CD4-positive, alpha-beta T cell (primary cell): ENCODE measurements at places on chromosomes 16 and 17.
A peak's percentile ranks its signal among the peaks of the same experiment; 100 is the strongest.

GRCh38 chr16:65069766-65070165 is 52.1 kb downstream of the CDH11 start:
- no peak for DNase-seq

DNA sequence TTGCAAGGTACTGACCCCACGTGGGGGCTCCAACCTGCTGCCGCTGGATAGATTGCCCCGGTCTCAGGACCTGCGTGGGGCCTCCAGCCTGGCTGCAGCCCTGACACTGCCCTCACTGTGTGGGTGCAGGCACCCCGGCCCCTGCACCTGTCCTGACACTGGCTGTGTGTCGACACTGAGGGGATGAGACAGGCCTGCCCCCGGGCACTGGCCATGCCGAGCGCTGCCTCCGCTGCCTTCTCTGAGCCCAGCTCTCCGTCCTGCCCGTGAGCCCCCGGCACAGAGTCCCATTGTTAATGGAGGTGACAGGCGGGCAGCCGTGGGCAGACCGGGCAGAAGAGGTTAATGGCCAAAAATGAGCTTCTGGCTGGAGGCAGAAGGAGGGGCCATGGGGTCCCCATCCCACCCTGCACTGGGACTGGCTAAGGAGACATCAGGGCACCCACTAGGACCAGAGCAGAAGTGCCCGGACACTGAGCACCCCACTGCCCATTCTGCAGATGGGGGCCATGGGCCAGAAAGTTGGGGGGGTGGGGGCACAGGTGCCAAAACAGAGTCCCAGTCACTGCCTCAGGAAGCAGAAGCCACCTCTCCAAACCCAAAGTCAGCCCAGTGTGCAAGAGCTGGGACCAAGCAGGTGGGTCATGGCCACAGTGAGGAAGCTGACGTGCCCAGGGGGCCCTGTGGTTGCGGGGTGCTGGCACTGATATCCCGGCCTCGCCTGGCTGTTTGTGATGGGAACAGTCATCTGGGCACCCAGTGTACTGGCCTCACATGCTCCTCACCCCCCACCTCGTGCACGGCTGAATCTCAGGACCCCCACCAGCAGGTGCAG is 2.5 kb upstream of the PRR35 start:
- no peak for DNase-seq

DNA sequence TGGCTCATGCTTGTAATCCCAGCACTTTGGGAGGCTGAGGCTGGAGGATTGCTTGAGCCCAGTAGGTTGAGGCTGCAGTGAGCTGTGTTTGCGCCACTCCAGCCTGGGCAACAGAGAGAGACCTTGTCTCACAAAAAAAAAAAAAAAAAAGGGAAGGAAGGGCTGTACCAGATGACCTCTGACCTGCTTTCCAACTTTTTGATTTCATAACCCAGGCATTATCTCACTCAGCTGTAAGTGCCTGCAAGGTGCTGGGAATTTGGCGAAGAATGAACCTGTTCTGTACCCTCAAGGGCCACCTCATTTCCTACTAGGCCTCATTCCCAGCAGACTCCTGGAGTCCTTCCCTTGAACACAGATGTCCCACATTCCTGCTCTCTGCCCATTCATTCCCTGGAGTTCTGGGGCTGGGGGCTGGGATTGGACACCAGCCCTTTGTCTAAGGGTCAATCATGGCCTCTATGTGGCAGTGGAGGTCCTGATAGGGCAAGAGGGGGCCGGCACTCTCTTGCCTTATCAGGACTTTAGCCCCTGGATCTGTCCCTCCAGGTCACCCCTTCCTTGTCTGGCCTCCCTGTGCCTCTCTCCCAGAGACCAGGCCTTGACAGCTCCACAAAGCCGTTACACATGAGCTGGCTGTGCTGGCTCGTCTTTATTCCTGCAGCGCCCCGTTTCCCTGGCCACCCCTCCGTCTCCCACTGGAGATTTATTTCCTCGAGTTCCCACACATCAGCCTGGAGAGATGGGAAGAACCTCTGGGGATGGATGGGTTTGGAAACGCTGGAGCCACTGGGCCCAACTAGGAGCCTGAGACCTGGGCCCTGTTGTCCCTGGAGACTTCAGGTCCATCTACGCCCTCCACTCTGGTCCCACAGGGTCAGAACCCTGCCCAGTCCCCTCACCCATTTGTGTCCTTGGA is 821 bp upstream of the GFAP start:
- no peak for DNase-seq

DNA sequence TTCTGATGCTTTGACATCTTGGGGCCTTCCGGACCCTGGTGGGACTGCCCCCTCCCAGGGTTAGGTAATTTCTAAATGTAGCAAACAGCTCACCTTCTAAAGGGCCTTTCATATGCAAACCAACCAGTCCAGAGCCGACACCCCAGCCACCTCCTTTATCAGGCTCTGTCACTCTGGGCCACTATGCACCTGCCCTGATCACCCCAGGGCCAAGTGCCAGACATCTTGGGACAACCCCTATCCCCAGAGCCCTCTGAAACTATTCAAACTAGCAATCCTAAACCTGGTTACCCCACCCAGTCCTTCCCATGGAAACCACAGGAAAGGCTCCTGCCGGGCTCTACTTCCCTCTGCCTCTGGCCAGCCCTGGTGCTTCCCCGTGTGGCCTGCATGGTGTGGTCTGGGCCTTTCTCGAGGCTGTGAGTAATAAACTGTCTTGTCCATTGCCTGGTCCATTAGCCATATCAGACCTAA is 91.2 kb upstream of the TNRC6C start:
- DNase-seq = no peak

- DNase-seq = peak; percentile 85
Measured at GRCh38 chr16:11572301-11572995, 14.3 kb downstream of the LITAF start.

GRCh38 chr17:34167354-34167753 is 87.7 kb upstream of the CCL2 start:
- DNase-seq = no peak

- no peak for DNase-seq
Measured at GRCh38 chr16:8846401-8846932, 22.3 kb downstream of the CARHSP1 start.

GRCh38 chr16:29898135-29898803 is 1.1 kb downstream of the SEZ6L2 start:
- no peak for DNase-seq

DNA sequence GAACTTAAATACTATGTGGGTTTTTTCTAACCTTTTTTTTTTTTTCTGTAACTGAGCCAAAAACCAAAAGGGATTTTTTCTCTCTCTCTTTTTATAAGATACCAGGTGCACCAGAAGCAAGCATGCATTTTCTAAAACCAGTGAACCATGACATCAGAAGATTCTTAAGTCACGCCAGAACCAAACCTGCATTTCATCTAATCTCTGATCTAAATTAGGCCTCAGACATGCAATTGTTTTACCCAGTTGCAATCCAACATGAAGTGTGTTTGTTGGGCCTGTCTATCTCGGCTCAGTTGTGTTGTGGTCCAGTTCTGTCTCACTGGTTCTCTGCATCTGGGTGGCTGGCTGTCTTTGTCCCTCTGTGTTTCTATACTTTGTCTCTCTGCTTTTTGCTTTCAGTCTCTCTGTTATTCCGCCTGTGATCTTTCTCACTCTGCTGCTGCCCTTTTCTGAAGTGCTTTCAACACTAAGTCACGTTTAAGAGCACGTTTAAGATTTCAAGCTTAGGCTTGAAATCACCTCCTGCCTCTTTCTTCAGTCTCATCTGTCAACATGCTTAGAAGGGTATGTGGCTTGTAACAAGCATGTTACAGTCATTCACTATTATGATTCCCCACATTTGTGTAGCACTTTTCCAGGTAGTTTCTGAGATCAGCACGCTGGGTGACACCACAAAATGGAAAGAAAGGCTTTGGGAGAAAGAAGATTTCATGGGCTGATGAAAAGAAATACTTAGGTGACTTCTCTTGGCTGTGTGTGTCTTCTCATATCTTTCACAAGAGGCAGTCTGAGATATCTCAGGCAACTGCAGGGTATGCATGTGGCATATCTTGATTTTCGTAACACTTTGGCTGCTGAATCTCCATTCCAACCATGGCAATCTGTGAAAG is 488.9 kb downstream of the SHISA9 start:
- no peak for DNase-seq

DNA sequence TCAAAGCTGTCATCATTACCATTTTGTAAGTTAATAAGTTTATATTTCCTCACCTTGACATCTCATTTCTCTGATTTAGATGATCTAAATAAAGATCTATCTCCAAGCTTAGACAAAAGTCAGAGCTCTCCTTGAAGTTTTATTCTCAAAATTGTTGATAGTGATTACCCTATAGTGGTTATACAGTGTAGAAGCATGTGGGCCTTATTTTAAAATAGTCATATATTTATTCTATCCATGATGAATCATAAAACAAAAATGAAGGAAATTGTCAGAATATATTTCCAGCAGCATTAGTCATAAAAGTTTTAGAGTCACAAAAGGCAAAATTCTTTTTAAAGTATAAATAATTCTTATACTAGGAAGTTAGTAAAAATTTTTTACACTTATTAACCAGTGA is 49.0 kb downstream of the RHOT1 start:
- no peak for DNase-seq

DNA sequence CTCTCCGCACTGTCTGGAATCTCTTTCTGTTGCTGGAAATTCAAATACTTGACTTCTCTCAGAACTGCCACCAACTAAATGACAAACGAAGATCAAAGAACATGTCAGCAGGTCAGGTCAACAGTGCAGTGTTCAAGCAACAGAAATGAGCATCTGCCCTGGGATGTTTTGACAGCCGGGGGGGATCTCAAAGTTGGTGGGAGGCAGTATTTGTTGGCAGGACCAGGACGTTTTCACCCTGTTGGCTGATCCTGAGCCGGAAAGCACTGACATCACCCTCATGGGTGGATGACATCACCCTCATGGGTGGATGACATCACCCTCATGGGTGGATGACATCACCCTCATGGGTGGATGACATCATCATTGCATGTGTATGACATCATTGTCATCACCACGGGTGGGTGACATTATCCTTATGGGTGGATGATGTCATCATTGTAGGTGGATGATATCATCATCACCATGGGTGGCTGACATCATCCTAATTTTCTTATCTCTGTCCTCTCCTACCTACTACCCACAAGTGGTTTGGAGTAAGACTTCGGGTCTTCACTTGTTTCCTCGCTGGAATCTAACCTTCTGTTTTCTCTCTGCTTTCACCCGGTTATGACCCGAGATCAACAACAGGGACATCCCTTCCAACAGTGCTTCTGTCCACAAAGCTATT is 18.9 kb downstream of the DNAH17 start:
- DNase-seq = no peak

DNA sequence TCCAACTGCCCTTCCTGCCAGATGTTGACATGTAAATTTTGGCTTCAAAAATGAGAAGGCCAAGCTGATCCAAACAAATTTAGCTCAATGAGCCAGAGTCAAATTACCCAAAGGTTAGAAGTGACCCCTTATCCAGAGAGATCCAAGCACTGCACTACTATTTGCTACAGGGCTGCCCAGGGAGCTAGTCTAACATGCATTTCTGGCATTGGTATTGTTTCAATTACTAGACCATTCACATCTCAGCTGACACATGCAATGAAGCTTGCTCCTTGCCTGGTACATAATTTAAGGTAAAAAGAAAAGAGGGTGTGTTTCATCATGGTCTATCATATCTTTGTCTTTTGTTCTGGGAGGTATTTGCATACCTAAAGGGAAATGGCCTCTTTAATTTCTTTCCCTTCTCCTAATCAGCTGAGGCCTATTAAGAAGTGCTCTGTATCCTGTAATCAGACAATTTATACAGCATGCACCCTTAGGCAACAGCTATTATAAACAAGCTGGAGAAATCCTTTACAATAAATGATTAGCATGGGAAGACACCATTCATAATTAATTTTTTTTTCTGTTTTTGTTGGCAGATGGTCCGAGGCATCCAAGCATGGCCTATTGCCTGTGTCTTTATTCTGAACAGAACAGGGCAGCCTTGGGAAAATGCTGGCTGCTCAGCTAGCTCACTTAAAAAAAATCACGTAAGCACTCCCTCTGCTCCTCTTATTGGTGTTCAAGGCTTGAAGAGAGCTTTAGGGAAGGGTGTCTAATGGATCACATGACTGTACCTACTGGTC is 161.5 kb upstream of the SALL1 start:
- DNase-seq = no peak

DNA sequence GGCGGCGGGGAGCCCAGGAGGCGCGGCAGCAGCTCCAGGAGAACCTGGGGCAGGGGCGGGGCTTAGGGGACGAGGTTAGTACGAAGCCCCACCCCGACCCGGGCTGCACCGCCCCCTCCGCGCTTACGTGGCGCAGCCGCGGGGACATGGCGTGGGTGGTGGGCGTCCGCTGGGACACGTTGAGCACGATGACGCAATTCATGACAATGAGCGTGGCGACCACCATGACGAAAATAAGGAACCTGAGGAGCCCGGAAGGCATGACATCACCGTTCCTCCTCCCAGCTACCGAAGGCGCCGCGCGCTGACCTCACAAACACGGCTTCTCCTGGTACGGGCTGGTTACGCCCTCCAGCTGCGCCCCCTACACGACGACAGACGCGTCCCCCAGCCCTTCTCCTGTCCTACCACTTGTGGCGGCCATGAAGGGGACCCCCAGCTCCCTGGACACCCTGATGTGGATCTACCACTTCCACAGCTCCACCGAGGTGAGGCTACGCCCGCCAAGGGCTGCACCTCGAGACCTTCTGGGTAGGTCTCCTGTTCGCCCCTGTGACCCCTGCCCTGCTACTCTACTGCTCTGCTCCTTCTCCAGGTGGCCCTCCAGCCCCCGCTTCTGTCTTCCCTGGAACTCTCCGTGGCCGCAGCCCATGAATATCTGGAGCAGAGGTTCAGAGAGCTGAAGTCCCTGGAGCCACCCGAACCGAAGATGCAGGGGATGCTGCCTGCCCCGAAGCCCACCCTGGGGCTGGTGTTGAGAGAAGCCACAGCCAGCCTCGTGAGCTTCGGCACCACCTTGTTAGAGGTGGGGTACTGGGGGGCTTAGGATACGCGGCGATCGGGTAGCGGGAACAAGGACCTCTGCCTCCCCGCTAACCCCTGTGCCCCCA is at the start of gene C17orf107:
Gene C17orf107 (plus strand): TSS at position 196 of the 890 bp plus-strand sequence. CDS start 227 bp downstream, at position 423.
- DNase-seq = peak; percentile 88

DNA sequence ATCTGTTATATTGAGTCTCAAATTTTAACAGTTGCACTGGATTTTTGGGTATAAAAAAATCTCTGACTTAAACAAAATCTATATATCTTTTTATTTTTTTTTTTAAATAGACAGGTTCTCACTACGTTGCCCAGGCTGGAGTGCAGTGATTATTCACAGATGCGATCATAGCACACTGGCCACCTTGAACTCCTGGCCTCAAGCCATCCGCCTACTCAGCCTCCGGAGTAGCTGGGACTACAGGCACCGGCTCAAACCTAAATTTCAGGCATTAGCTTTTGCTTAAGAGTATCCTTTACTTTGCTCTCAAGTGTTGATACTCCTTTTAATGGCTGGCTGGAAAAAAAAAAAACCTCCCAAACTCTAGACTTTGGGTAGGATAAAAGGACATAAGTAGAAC is 61.6 kb downstream of the RPGRIP1L start:
- DNase-seq = no peak

DNA sequence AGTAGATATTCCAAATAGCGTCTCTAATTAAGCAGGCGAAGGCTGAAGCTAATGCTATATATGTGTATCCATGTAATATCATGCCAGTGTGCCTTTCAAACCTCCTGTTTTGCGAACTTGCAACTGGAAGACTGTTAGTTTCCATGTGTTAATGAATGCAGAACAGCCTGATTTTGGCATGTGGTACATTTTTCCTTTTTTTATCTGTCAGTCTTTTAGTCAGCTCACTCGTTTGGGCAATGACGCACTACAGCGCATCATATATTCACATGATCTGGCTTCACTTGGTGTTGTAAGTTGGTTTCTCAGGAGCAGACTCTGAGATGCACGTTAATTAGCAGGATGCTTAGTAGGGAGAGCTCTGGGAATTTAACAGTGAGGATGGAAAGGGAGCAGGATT is 210.4 kb upstream of the CA10 start:
- DNase-seq = no peak
